CD8-positive, alpha-beta T cell (primary cell): ENCODE measurements at places on chromosomes 2 and 18.

- no peak for DNase-seq
Measured at GRCh38 chr2:204184226-204184625, 247.7 kb downstream of the ICOS start.

- no peak for DNase-seq
Measured at GRCh38 chr2:238945433-238946150, 97.7 kb downstream of the TWIST2 start.

DNA sequence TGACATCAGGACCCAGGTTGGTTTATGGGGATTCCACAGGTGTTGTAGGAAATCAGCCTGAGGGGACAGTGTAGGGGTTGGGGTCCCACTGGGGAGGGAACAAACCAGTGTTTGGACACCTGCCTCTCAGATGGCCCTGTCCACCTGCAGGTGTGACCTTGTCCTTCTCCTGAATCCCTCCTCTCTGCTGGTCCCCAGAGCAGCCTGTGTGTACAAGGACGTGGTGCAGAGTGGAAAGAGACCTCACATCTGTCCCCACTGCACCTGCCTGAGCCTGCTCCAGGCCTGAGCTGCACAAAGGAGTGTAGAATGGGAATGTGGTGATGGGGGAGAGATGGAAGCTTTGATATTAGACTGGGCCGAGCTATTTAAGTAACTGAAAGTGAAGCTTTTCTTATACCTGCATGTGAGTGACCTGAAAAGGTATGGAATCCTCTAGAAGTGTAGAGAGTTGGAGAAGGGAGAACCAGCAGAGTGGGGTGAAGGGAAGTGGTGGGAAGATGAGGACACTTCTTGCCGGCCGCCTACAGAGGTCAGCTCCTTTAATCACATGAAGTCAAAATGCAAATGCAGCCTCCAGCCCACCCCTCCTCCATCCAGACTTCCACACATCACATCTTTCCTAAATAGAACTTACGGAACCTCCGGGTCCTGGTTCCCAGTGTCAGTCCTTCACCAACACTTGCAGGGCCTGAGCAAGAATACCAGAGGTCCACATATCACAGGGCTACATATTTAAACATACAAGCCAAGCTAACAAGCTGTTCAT is 89.3 kb upstream of the SMAD2 start:
- DNase-seq = no peak

- no peak for DNase-seq
Measured at GRCh38 chr18:8946066-8946838, 156.2 kb upstream of the NDUFV2 start.

- no peak for DNase-seq
Measured at GRCh38 chr2:105867587-105867986, 122.9 kb downstream of the NCK2 start.

GRCh38 chr2:199602271-199602895 is 144.6 kb upstream of the SATB2 start:
- no peak for DNase-seq

- no peak for DNase-seq
Measured at GRCh38 chr2:18560797-18561085, 288 bp upstream of the RDH14 start.
